ENCODE measurements at places on chromosomes 2 and 18.

DNA sequence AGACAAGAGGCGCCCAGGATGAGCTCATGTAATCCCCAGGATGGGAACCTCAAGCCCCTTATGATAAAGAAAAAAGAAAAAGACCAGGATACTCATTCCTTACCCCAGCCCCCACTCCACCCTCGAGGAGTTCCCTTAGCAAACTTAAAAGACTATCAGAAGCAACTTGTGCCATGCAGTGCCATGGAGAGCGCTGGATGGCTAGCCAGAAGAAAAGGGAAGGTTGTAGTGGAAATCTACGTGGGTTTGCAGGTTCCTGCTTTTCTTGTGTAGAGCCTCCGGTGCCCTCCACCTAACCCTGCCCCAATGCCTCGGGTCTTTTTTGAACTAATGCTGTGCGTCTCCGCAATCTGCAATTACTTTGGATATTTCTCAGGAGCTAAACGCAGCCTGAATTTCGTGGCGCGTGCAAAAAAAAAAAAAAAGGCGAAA, 16.2 kb upstream of the BCL11A start:
- peak; percentile 17 for DNase-seq

DNA sequence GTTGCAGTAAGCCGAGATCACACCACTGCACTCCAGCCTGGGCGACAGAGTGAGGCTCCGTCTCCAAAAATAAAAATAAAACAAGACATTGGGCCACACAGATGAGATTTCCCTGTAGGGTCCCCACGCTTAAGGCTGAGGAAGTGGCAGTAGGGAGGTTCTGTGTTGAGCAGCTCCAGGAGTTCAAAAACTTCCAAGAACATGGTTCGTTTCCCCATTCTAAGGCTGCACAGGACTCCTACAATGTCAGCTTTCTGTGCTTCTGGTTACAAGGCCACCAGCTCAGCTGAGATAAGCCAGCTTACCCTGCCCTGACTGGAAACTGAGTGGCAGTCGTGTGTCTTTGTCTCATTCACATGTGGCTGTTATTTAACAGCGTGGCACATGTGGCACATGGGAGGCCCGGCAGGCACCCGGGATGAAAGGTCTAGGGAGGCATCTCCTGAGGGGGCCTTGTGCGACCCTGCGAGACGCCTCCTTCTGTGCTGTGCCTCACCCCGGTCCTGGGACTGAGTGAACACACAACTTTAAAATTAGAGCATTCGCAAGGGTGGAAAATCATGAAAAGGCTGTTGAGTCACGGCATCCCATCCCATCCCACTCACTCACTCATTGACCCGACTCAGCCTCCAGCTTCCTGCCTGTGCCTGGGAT, 7.7 kb downstream of the ITGB1BP1 start:
- no peak for DNase-seq

DNA sequence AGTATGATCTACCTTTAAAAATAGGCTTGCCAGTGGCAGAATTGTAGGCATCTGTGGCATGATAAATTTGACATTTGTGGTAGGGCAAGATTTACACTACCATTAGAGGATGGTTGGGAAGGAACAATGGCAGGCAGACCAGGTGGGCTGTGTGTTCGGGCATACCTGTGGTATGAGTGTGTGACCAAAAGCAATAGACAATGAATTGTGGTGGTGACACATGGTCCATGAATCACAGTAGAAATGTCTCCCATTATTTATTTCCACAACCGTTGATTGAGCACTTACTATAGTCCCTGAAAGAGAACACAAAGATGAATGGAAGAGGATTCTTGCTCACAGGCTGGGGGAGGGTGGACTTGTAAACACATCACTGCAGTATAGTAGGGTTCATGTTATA, 29.9 kb upstream of the RUFY4 start:
- DNase-seq = no peak

DNA sequence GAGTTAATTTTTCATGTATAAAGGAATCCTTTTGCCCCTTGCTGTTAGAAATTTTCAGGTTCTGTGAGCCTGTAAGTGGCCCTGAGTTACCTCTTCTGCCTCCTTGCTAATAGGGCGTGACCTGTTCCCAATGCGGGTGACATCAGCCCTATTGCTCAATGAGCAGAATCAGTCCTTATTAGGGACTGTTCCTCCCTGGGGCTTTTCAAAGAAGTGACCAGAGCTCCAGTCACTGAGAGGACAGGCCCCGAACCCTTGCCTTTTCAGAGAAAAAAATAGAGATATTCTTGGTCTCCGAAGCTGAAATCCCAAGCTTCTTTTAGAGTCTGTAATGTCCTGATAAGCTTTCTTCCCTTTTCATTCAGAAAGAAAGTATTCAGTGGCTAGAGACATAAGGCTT, 8.2 kb upstream of the APOB start:
- DNase-seq = no peak
